ENCODE measurements at places on chromosomes 6 and 20. TPM values are rescaled to one million over a fixed set of nuclear protein-coding genes. Genes with fewer than 3 reads are reported as not detected.

COL19A1 gene
- total RNA-seq = 0.07 TPM

RSPH4A gene
- 0.28 TPM for total RNA-seq

EIF6 gene
- 207 TPM for total RNA-seq

E2F1 gene
- total RNA-seq = 68.8 TPM

PCK1 gene
- not detected for total RNA-seq

SSTR4 gene
- not detected for total RNA-seq

PRL gene
- not detected for total RNA-seq

GSTA2 gene
- total RNA-seq = not detected

PDE10A gene
- not detected for total RNA-seq

SNAP25 gene
- total RNA-seq = not detected

PBOV1 gene
- not detected for total RNA-seq

CAPN11 gene
- total RNA-seq = not detected

CGA gene
- not detected for total RNA-seq

SYNDIG1 gene
- total RNA-seq = not detected

CCN5 gene
- not detected for total RNA-seq

TPBG gene
- total RNA-seq = not detected

RFX6 gene
- total RNA-seq = not detected

ARFGEF3 gene
- total RNA-seq = 0.11 TPM

LIN28B gene
- total RNA-seq = not detected

GID8 gene
- 44.9 TPM for total RNA-seq

MAK gene
- 1.8 TPM for total RNA-seq

STX11 gene
- total RNA-seq = 30.0 TPM

ESF1 gene
- total RNA-seq = 25.6 TPM

PNPLA1 gene
- not detected for total RNA-seq

IP6K3 gene
- total RNA-seq = not detected

L3MBTL1 gene
- total RNA-seq = 5.2 TPM

SLC17A3 gene
- total RNA-seq = not detected

CCDC28A gene
- 16.1 TPM for total RNA-seq

SAPCD1 gene
- total RNA-seq = 6.1 TPM

FAM83C gene
- not detected for total RNA-seq

TNXB gene
- total RNA-seq = 4.9 TPM

BHLHE23 gene
- not detected for total RNA-seq

RAB23 gene
- 4.7 TPM for total RNA-seq

MYB gene
- 42.3 TPM for total RNA-seq

ZNF391 gene
- total RNA-seq = 2.9 TPM

NKAIN2 gene
- total RNA-seq = not detected

NKX2-4 gene
- not detected for total RNA-seq

THBD gene
- total RNA-seq = 0.13 TPM

KCNQ5 gene
- total RNA-seq = 7.9 TPM

ENPP5 gene
- total RNA-seq = 0.48 TPM

KCNK15 gene
- total RNA-seq = 0.15 TPM

SLC26A8 gene
- total RNA-seq = not detected

GSTA3 gene
- not detected for total RNA-seq

VNN1 gene
- total RNA-seq = not detected

TRAPPC3L gene
- total RNA-seq = not detected

MYL9 gene
- total RNA-seq = not detected

TP53TG5 gene
- total RNA-seq = not detected

LRP11 gene
- 5.9 TPM for total RNA-seq

PDYN gene
- total RNA-seq = not detected

PLCB4 gene
- total RNA-seq = not detected

EEF1E1 gene
- total RNA-seq = 71.2 TPM

CLDN20 gene
- total RNA-seq = not detected

SLC32A1 gene
- total RNA-seq = not detected

Data from CD8-positive, alpha-beta memory T cell (primary cell).